ENCODE measurements at places on chromosomes 5 and 9.

DNA sequence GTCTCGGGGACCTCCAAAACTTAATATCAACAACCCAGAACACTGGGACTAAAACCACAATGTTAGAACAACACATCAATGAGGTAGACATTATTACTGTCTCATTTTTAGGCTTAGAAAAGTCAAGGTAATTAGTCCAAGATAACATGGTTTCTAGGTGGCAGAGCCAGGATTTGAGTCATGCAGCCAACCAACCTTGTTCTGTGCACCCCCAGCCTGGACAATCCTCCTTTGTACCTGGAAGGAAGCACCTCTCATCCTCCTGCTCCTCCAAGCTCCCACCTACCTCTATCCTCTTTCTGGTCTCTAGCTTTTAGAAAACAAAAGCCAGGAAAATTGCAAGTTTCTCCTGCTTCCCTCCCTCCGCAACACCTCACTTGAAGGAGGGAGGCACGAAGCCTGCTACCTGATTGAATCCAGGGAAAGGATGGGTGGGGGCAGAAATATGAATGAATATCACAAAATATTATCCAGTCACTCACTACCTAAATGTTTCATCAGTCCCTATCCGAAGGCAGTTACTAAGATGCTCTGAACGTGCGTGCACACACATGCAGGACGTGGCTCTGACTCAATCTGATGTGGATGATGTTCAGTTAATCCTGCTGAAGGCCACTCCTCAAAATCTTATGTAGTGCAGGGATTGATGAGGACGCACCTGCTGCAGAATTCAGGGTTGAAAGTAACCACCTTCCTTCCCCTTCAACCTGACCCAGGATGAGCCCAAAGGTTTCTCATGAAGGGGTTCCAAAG, 26.3 kb upstream of the TTC1 start:
- DNase-seq, result no peak

DNA sequence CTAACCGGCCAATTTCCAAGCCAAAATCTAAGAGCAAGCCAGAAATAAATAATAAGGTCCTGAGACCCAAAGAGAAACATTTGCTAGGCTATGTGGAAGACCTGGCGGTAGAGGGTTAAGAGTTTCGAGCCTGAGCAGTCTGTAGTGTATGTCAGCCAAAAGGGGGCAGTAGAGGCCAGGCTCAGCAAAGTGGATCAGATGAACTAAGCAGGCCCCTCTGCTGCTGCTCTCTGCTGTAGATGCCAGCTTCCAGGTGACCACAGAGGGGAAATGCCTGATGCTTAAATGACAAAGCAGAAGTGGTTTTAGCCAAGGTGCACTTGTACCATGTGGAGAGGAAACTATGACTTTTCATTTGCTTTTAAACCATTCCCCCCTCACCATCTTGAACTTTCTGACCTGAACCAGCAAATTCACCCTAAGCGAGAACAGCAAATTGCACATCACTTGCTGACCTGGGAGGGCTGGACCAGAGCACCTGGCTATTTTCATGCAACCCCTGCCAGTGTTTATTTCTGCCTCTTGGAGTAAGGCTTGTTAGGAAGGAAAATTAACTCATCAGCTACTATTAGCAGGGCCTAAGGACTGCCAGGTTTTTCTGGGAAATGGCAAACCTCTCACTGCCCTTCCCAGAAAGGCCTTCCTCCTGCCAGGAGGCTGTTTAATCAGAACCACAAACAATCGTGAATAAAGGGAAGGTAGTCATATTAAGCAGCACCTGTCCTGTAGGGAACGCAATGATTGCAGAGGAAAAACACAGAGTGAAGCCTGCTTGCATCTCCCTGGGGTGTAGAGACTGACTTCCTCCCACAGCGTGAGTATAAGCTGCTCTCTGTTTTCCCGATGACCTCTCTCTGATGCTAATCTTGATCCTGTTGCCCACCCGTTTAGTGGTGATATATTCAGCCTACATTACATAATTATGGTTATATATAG, 818.2 kb downstream of the TLR4 start:
- peak; percentile 65 for DNase-seq

DNA sequence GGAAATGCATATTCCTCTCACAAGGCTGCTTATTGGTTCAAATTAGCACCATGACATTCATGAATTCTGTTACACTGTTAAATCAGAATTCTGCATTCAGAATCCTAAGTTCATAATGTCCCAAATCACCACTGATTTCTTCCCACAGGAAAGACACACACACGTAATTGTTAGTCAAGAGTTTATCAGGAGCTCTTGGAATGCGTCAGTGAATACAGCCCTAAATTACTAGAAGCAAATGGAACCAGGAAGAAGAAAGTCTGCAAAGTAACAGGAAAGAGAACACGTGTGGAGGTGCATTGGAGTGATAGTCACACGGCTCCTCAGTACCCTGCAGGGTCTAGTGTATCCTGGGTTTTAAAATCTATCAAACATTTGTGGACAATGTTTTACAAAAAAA, 110.2 kb downstream of the ANXA2R start:
- DNase-seq, result no peak

GRCh38 chr9:111298111-111298510, 31.9 kb downstream of the OR2K2 start:
- no peak for DNase-seq

DNA sequence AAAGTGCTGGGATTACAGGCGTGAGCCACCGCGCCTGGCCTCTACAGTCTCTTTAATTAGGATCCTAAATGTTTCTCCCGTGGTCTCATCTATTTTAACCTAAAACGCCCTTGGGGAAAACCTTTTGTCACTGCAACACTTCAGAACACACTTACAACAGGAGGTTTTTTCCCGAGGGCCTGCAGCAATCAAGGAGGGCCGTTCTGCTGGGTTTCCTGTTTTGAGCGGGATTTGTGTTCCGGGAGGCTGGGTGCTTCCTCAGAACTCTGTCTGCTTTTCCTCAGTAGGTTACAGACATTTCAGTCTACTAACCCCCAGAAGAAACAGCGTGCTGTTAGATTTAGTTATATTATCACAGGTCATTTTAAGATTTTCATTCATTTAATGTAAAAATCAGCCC, 65.4 kb upstream of the IRX4 start:
- no peak for DNase-seq
